ENCODE measurements at places on chromosomes 11 and 22.
A peak's percentile ranks its signal among the peaks of the same experiment; 100 is the strongest.

DNA sequence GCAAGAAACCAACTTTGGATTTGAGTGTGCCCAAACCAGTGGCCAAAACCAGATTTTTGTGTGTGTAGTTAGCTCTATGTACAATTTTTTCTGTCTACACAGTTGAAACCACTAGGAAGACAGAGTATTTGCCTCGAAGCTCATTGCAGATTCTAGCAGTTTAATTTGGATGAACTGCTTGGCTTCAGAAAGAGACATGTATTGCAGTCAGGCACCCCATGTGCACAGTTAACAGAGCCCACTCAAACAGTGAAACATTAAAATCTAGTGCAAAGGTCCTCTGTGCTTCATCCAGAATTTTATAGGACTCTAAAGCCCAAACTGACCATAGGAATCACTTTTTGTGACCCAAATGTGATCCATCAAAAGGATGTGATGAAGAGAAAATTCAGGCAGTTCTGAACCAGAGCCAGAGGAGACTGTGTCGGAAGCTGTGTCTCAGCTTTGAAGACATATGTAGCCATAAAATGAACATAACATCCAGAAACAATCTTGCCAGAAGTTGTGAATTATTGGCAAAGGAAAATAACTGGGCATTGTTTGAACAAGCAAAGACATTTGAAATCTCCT, 82.7 kb downstream of the PANX1 start:
- DNase-seq = no peak

DNA sequence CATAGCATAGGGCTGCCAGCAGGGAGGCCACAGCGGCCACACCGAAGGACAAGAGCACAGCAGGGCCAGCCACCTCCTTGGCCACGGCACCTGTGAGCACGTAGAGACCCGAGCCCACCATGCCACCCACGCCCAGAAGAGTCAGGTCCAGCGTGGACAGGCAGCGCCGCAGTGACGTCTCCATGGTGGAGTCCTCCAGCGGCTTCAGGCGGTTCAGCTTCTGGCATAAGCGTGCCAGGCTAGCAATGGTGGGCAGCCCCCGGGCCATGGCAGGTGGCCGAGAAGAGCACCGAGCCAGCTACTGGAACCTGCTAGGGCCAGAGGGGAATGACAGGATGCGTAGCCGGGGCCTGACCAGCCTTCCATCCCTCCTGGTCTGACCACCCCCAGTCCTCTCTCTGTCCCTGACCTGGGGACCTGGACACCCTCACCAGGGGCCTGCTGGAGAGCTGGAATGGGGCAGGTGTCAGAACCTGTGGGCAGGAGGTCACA, 770 bp downstream of the SLC7A4 start:
- no peak for DNase-seq

GRCh38 chr11:2387266-2387987, 10.3 kb downstream of the CD81 start:
- DNase-seq = peak; percentile 36

- DNase-seq = no peak
Observed at GRCh38 chr11:7275133-7275532, 23.4 kb downstream of the SYT9 start.

GRCh38 chr11:77073328-77074001, 6.7 kb downstream of the CAPN5 start:
- no peak for DNase-seq

DNA sequence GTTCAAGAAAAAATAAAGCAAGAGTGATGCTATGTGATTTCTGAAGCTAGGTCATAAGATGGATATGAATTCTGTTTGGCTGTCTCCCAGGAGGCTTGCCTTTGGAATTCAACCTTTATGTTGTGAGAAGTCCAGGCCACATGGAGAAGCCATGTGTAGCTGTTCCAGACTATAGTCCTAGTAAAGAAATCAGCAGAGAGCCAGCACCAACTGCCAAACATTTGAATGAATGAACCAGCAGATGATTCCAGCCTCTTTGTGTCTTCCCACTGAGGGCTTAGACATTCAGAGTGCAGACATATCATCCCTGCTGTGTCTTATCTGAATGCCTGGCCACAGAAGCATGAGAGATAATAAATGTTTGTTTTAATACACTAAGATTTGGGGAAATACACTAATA, 1150.6 kb downstream of the DLG2 start:
- no peak for DNase-seq

GRCh38 chr22:35761037-35761436, 43.4 kb downstream of the APOL5 start:
- DNase-seq = no peak

DNA sequence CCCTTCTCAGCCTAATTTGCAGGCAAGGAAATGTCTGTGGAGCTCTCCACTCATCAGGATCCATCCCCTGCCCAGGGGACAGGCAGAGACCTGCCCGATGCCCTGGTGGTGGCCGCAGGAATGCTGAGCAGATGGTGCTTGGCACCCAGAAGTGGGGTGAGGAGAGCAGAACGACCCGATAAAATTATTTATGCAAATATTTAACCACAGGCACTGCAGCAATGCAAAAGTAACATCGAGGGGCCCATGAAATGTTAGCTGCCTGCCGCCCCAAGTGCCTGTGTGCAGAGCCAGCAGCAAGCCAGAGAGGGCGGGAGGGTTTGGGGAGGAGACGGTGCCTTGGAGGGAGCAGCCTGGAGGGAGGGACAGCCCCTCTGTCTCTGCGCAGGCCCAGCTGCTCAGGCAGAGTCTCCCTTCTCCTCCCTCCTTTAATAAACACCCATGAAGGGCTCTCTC, 205.5 kb downstream of the CTTN start:
- DNase-seq = peak; percentile 99

GRCh38 chr11:28343304-28344233, 235.4 kb downstream of the METTL15 start:
- no peak for DNase-seq

GRCh38 chr11:78070621-78071020, 7.0 kb downstream of the THRSP start:
- DNase-seq = no peak

DNA sequence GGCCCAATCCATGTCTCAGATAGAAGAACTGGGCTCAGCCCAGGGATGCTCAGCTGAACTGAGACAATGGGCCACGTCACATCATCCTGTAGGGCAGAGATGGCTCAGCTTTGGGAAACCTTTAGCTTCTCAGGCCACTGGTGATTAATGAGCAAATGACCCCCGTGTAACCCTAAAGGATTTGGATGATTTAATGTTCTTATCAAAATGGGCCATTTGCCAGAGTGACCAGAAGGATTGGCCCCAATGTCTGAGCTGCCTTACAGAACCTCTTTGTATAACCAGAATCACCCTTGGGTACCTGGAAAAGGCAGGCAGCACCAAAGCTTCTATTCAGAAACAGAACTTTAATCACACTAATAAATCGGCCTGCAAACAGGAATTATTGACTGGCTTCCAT, 73.7 kb downstream of the ABTB2 start:
- DNase-seq = no peak

- no peak for DNase-seq
Observed at GRCh38 chr11:11167806-11168205, 185.2 kb downstream of the CSNK2A3 start.

- no peak for DNase-seq
Observed at GRCh38 chr11:130369141-130369691, 54.5 kb upstream of the ZBTB44 start.

DNA sequence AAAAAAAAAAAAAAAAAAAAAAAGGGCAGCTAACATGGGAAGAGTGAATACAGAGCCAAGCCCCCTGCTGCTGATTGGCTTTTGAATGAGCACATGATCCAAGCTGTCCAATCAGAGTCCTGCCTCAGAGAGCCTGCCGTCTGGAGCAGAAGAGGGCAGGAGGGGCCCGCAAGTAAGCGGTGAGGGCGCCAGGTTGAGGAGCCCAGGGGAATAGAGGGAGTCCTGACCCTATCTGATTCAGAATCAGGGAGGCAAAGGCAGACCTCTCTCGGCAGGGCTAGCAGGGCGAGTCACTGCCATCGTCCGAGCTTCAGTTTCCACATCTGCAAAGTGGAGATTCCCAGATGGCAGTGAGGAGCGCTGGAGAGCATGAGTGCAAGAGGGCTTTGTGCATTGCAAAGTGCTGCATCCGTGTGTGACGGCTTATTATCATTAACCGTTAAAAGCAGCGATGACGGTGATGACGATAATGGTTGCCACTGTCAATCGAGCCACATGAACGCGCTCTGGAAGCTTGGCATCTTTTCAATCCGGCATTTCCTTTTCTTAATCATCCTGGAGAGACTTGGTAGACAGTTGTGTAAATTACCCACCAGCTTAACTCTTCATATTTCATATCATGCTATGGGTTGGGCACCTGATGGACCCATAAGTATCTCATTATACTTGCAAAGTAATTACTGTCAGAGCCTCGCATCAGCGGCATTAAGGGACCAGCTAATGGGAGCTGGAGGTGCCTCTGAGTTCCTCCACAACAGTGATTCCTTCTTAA, 68.6 kb upstream of the ATXN10 start:
- DNase-seq = peak; percentile 83

DNA sequence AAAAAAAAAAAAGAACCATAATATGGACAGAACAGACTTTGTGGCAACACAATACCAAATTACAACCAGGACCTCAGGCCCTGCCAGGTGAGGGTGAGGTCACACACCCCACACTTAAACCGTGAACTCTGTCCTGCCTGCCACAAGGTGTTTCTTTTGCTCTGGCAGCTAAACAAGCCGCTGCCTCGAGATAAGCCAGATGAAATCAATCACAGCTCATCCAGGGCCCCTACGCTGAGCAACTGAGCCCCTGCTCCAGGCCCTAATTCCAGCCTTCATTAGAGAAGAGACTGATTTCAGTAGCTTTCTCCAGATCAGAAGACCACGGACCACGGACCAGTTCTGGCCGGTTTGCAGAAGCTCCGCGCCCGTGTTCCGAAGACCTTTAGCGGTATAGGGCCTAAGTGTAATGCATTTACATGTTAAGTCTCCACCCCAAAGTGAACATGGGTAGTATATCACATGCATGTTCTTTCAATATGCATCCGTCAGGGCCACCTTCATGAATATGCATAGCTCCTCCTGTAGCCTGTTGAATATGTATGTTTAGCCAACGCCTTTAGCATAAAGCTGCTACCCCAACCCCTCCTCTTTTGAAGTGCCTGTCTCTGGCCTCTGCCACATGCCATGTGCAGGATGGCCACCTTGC, 14.8 kb upstream of the RAC2 start:
- peak; percentile 73 for DNase-seq

DNA sequence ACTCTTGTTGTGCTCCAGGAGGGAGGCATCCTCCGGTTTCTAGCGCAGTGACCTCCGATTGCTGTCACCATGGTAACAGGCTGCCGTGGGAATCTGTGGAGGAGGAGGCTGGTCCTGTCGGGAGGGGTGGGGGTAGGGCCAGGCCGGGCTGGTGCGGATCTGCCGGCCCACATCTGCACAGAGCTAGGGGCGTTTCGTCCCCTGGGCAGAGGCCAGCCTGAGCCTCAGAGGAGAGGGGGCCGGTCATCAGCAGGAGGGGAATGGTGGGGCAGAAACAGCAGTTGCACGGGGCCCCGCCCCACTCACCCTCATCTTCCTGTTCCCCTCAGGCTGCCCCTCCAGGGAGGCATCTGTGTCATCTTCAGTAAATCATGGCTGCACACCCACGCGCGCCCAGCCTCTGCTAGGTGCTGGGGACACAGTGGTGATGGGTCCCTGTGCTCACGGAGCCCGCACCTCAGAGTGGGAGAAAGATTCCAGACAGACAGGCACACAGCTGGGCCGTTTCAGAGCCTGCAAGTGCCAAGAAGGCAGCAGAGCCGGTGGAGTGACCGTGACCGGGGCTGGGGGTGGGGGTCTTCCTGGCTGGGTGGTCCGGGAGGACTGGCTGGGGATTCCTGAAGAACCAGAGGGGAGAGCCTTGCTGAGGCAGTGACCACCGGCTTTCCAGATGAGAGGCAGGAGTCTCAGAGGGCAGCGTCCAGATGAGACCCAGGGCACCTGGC, 120.5 kb downstream of the CACNA1I start:
- DNase-seq = no peak

DNA sequence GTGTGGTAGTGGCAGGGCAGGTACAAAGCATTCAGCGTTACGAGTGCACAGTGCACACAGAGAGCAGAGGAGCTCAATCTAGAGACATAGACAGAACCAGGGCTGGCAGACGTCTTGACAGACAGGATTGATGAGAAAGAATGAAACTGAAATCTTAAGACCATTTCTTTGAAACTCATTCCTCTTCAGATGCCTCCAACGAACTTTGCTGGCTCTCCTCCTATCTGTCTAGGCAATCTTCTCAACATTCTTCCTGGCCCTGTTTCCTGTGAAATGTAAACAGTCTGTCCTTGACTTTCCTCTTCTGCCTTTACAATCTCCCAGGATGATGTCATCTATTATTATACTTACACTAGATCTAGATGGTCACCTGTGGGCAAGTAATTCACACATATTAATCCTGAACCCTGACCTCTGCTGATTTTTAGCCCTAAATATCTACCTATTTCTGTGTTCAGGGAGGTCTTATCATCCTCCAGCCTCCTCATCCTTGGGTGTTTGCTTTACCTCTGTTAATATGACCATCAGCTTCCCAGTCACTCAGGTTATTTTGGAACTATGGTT, 119.5 kb downstream of the ENTHD1 start:
- no peak for DNase-seq

DNA sequence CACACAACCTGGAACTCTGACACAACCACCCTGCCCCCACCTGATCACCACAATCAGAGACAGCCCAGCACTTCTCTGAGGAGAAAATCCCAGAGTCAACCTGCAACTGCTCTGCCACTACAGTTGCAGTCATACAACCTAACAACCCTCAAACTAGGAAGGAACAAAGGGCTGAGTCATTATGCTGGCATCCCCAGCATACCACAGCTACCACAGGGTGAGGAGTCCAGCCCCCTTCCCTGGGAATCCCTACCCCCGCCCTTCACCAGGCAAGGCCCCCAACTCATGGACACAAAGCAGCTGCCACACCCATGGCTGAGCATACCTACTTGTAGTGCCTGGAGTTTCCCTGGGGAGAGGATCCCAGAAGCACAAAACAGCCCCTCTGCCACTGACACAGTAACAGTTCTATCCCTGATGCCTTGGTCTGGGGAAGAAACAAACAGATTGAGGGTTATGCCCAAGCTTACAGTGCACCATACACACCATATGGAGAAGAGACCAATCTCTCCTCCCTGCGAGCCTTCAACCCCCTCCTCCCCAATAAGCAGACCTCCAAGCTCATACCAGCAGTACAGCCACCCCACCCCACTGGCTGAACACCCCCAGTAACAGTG, 68.5 kb upstream of the C11orf58 start:
- DNase-seq = no peak

GRCh38 chr11:75035911-75036565, 47.3 kb downstream of the NEU3 start:
- DNase-seq = no peak

- DNase-seq = no peak
Observed at GRCh38 chr11:83827520-83827919, 541.4 kb upstream of the CCDC90B start.

- no peak for DNase-seq
Observed at GRCh38 chr11:45471266-45471665, 185.1 kb upstream of the SYT13 start.

DNA sequence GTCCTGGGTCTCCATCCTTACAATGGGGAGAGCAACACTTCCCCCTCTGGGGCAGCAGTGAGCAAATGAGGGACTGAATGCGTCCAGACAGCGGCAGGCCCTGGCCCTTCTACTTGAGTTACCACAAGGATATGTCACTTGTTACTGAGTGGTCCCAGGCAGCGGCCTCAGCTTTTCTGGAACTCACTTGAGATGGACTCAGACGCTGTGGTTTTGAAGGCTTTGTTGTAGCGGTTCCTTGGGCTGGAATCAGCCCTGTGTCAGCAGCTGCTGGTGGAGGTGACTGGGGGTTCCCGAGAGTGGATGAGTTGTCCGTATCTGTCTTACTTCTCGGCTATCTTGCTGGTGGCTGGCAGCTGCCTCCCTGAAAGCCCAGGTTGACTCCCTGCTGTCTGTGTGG, 77.0 kb downstream of the MICAL2 start:
- DNase-seq = no peak
